ENCODE measurements at places on chromosomes 13 and 19. TPM values are rescaled to one million over a fixed set of nuclear protein-coding genes. Genes with fewer than 3 reads are reported as not detected.

FGF21 gene
- not detected for total RNA-seq

TPRX2 gene
- total RNA-seq: not detected

CABP5 gene
- not detected for total RNA-seq

KCNJ14 gene
- total RNA-seq: 0.39 TPM

ZC3H13 gene
- 18.7 TPM for total RNA-seq

RGS9BP gene
- total RNA-seq: 0.42 TPM

PDE4C gene
- 0.20 TPM for total RNA-seq

SULT2A1 gene
- total RNA-seq: not detected

PSG6 gene
- total RNA-seq: not detected

SERP2 gene
- total RNA-seq: 0.35 TPM

MLLT1 gene
- total RNA-seq: 6.0 TPM

LRFN3 gene
- total RNA-seq: 2.6 TPM

Measured in pulmonary artery endothelial cell (primary cell).